ENCODE measurements at places on chromosomes 12 and 14.

DNA sequence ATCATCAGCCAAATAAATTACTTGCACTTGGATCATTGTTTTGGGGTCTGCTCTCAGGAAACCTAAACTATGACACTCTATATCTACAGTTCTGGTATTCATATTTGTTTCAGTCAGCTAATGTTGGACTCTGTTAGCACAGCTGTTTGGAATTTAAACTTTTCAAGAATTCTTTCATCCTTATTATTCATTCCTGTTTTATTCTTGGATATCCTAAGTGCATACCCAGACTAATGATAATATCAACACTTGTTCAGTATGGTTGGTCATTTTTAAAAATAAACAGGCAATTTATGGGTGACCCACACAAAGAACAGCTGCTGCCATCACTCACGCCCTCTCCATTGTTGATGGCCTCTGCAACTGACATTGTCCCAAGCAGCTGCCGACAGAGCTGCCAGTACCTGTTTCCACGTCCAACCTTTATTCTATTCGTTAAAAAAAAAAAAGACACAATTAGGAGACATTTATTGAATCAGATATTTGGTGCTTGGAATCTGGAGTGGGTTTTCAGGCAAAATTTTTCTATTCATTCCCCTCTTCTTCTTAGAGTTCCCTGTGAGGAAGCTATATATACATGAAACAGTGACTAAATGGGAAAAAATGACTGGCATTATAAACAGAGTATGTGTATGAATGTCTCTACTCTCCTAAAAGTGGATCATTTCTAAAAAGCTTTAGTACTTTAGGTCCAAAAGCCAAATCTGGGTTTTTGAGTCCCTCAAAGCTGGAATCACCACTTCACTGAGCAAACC lies 252.1 kb upstream of the NAV3 start:
- no peak for DNase-seq

DNA sequence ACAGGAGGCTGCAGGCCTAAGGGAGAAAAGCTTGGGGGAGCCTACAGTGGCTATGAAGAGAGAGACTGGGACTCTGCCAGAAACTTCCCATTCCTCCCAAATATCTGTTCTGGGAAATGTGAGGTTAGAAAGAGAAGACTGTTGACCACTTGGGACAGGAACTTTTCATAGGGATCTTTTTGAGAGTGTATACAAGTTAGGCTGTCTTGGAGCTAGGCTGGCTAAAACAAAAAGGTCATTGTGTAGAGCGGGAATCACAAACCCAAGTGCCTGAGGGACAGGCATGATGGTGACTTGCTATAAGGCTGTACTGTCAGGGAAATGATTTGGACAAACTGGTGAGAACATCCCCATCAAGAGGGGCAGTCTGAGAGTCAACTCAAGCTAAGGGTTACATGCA lies 175.1 kb downstream of the GRIP1 start:
- DNase-seq = no peak

- no peak for DNase-seq
Measured at GRCh38 chr14:52188381-52188780, 79.1 kb upstream of the PTGDR start.

DNA sequence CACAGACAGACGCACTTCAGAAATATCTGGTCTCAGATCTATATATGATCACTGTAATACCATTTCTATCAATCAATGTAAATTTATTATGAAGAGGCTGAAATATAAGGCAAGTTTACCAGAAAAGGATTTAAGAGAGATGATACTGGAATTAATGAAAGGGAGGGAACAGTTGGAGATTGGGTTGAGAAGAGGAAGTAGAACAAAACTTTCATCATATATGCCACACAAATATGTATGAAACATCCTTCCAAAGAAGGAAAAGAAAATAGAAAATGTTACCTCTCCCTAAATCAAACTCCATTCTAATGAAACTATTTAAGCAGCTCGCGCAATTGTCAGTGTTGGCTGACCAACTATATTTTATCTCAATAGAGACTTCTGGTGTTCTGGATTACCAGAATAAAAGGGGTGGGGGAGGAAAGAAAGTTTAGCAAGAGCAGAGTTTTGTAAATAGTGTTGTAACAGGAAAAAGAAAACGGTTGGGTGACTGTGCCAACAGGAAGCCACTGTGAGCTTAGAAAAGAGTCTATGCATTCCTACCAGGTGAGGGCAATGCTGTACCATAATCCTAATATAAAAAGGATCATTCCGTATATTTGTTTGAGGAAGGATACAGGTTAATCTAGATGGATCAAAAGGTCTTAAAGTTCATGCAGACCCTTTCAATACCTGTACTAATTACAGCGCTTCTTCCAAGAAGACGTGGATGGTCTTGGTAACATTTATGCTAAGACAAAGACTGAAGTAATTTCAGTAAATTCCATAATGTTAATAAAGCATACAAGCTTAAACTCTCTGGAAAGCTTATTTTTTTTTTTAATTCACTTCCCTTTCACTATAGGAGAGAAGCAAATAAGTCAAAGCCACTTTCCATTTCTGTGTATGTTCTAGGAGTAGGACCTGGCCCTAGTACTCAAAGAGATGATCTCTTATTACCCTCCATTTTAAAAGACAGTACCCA lies 14.5 kb upstream of the LLPH start:
- no peak for DNase-seq

GRCh38 chr12:72323881-72324280 lies 51.7 kb downstream of the TRHDE start:
- DNase-seq = no peak

DNA sequence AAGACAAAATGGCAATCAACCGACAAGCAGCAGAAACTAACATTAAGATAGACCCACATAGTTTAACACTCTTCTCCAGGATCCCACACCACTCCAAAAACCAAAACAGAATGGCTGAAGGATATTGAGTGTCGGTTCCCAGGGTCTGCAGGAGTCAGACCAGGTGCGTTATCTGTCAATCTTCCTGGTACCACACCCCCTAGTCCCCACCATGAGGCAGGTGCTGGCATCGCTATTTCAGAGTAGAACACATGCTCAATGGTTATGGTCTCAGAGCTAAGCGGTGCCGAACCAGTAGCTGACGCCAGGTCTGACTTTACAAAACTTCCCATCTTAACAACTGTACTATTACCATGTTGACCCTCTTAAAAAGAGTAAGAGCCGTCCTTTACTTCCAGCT lies 10.2 kb downstream of the STX2 start:
- DNase-seq = no peak

- no peak for DNase-seq
Measured at GRCh38 chr14:68409387-68409786, 383.5 kb downstream of the ZFP36L1 start.

DNA sequence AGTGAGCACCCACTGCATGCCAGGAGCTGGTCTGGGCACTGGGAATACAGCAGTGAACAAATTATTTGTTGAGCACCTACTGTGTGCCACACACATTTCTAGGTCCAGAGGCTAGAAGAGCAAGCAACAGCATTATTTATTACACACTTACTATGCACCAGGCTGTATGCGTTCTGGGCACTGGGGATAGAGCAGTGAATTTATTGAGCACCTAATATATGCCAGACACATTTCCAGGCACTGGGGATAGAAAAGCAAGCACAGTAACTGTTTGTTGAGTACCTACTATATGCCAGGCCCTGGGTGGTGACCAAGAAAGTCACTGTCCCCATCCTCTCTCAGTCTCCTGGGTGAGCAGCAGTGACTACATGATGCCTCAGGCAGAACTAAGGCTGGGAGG lies 107.5 kb upstream of the NCOR2 start:
- no peak for DNase-seq

DNA sequence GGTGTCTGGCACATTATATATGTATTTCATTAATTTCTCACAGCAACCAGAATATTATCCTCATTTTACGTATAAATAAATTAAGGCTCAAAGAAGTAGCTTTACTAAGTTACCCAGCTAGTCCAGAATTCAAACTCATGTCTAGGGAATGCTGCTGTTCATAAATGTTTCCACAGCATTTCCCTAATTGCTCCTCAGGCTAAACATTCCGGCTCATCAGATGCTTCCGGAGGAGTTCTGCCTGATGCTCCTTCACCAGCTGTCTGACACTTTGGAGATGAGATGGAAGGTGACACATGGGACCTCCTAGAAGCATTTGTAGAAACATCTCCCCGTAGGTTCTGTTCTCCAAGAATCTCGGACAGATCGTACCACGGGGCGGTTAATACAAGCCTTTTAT lies 12.1 kb downstream of the KRT85 start:
- no peak for DNase-seq

DNA sequence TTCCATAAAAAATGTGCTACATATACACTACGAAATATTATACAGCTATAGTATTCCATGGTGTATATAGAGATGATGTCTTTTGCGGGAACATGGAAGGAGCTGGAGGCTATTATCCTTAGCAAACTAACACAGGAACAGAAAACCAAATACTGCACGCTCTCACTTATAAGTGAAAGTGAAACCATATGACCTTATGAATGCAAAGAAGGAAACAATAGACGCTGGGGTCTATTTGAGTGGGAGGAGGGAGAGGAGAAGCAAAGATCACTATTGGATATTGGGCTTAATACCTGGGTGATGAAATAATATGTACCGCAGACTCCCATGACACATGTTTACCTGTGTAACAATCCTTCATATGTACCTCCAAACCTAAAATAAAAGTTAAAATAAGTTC lies 142.8 kb downstream of the LRFN5 start:
- DNase-seq = no peak

- no peak for DNase-seq
Measured at GRCh38 chr14:79281244-79282152, 929.8 kb downstream of the DIO2 start.

GRCh38 chr12:12482959-12483358 lies 79.7 kb downstream of the DUSP16 start:
- DNase-seq = no peak

GRCh38 chr12:67486671-67487070 lies 161.9 kb upstream of the DYRK2 start:
- no peak for DNase-seq

- no peak for DNase-seq
Measured at GRCh38 chr12:131700271-131700670, 10.6 kb upstream of the SFSWAP start.
